Substantia nigra (tissue), 51 donors: ENCODE measurements at places on chromosomes 12 and 14.

GRCh38 chr14:59148334-59148900, 40.0 kb upstream of the DAAM1 start:
- no peak for DNase-seq

DNA sequence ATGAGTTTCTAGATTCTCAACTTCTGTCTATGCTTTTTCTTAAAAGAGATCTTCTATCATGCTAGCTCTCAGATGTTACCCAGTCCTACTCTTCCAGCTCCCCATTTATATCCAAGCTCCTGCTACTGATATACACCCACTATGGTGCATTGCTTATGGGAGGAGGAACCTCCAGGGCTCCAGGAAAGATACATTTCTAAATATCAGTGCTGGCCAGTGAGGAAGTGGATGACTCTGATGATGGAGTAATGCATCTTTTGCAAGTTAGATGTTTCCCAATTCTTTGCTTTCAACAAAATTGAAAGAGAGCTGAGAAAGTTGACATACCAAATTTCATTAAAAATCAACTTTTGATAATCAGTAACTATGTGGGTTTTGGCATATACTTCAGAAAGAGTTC, 105.7 kb upstream of the RESF1 start:
- DNase-seq, result no peak

DNA sequence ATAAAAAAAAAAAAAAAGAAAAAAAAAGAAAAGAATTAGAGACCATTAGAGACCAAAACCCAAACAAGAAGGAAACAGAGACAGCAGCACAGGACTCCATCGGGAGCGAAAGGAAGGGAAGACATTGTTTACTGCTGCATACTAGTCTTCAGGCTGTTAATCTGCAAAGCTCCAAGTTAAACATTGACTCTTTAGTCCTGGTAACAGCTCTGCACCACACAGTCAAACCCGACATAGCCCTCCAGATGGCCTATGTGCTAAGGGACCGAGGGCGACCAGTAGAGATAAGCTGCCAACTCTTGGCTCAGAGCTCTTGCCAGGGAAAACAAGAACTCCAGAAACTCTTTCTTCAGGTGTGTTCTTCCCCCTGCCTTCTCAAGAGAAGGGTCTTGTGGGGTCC, 7.8 kb downstream of the P2RX4 start:
- no peak for DNase-seq

DNA sequence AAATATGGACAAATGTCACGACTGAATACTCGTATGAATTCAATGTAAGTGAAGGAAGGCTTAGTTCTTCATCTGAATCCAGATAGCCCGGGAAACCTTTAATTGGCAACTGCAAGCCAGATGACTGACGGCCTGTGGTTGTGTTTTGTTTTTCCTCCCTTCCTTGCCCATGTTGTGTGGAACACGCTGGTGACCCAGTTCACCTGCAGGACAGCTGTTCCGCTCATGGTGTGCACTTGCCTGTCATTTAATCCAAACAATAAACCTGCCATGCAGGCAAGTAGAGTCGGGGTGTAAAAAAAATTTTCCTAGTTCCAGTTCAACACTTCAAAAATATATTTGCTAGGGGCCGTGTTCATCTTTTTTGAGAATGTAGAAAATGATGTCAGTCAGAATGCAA, 88.0 kb downstream of the TMEM132D start:
- DNase-seq, result no peak

DNA sequence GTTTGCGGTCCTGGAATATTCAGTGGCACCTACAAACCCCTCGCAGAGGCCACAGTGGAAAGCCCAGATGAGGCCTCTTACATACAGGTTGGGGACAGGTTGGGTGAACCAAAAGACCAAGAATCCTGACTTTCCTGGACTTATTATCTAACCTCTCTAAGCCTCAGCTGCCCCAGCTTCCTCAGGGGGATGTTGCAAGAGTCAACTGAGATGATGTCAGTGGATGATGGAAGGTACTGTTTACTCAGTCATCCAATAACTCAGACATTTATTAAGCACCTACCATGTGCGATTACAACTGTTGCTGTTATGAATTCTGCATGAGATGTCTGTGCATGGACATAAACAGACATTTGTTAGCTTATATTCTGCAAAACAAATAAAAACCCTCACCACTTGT, 72.8 kb downstream of the RFX4 start:
- DNase-seq, result no peak

DNA sequence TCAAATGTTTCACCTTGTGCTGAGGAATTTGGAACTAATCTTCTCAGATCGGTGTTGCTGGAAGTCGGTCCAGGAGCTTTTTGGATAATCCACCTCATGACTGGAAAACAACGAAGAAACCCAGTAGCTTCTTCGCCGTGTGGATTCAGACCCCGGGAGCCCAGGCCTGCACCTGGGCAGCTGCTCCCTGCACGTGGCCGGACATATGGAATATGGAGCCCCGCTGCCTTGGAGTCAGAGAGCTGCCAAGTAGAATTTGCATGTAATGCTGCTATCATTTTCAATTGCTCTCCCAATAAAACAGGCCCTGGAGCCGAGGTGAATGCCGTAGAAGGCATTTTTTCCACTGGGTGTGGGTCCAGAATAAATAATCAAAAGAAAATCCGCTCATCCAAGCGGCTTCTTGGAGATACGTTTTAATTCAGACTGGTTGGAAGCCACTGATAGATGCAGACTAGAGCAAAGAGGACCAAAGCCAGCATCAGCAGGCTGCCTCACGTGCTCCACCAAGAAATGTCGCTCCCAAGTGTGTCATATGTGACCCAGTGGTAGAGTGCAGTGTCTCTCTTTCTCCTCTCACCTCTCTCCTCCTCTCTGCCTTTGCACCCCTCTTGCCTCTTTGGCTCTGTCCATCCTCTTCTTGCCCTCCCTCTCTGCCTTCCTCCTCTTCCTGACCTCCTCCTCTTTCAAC, 115.3 kb downstream of the ZNF664 start:
- DNase-seq, result no peak

DNA sequence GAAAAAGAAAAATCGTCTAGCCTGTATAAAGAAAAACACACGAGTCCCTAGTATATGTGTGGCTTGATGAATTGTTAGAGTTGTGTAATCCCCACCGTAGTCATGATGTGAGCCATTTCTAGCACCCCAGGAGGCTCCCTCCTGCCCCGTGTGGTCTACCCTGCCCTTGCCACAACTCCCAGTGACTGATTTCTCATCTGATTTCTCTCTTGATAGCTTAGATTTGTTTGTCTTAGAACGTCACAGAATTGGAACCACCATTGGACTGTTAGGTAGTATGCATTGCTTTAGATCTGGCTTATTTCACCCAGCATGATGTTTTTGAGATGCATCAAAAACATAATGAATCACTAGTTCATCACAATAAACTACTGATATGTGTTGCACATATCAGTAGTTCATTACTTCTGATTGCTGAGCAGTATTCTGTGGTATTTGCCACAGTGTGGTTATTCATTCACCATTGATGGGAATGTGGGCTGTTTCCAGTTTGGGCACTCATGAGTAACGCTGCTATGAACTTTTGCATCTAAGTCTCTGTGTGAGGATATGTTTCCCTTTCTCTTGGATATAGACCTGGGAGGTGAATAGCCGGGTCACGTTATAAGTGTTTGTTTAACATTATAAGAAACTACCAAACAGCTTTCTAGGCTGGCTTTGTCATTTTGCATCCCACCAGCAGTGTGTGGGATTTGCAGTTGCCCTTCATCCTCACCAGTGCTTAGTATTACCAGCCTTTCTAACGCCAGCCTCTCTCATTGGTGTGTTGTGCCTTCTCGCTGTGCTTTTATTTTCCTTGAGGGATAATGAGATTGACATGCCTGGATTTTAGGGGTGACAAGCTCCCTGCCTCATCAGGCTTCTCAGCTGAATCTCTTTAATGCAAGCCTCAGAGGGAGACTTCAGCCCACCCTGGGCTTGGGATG, 31.9 kb upstream of the NCOR2 start:
- no peak for DNase-seq

DNA sequence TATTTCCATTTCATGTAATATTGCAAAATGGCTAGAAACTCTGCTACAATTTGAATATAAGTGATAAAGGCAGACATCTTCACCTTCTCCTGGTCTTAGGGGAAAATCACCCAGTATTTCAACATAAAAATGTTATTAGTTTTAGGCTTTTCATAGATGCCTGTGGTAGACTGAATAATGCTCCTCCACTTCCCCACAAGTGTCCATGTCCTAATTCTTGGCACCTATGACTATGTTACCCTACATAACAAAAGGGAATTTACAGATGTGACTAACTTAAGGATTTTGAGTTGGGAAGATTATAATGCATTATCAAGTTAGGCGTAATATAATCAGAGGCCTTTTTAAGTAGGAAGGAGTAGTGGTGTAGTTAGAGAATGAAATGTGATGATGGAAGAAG, 196.4 kb downstream of the TMTC3 start:
- DNase-seq, result no peak

DNA sequence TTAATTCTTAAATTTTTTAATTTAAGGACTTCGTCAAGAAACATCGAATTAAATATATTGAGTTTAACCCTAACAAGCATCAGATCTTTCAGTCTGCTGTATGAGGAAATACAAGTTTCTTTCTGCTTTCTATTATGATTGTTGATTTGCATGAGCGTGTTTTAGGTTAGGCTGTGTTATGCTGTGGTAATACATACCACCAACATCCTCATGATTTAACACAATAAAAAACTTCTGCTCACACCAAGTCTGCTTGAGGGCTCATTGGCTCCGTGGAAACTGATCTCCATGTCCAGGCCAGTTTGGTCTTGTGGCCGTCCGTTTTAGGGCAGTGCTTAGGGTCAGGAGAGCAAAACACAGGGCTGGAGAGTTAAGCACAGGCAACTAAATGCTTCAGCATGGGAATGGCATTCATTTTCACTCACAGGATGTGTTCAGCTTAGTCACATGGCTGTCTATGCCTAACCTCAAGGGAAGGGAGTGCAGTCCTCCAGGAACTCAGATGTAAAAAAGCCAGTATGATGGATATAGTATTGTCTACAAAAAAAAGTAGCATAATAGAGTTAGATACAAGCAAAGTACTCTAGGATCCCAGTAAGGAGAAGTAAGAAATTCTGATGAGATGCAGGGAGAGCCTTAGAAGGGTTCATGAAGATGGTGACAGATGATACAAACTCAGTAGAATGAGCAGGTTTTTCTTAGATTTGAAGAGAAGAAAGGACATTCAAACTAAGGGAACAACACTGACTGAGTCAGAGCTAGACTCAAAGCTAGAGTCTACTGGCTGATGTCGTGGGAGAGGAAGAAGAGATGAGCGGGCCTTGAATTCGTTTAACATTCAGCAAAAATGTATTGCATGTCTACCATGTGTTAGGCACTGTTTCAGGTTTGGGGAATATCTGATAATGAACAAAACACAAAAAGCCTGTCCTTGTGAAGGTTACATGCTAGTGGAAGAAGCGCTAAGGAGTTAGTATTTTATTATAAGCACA, 16.3 kb downstream of the MARK3 start:
- no peak for DNase-seq

- no peak for DNase-seq
Observed at GRCh38 chr14:57883061-57883460, 17.2 kb upstream of the SLC35F4 start.

- no peak for DNase-seq
Observed at GRCh38 chr14:68291820-68292219, 472.2 kb downstream of the RAD51B start.

GRCh38 chr14:33668066-33668465, 282.8 kb downstream of the EGLN3 start:
- no peak for DNase-seq

- DNase-seq, result no peak
Observed at GRCh38 chr12:54956322-54956721, 28.2 kb downstream of the TESPA1 start.
